ENCODE measurements at places on chromosomes 2 and 18.

GRCh38 chr2:166628478-166629136 lies 134.6 kb upstream of the SCN7A start:
- DNase-seq, result no peak

DNA sequence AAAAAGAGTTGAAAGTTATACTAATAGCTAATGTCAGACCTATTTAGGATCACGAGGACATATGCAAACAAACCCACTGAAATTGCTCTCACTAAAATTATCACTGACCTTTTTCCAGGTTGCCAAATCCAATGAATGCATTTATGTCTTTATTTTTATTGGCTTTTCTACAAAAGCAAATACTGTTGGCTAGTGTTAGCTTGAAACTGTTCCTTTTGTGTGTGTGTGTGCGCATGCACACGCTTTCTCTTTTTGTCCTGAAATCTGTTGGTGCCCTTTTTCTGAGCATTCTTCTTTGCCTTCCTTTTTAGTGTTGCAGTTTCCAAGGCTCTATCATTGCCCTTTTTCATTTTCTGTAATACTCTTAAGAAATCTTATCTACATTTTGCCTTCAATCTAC lies 1269.2 kb downstream of the LRP1B start:
- DNase-seq, result no peak

GRCh38 chr2:56088411-56088810 lies 95.4 kb upstream of the CCDC85A start:
- DNase-seq, result no peak

GRCh38 chr2:201137505-201138400 lies 21.8 kb downstream of the CFLAR start:
- no peak for DNase-seq

- peak; percentile 39 for DNase-seq
Observed at GRCh38 chr18:43271593-43272432, 5.5 kb downstream of the SYT4 start.

DNA sequence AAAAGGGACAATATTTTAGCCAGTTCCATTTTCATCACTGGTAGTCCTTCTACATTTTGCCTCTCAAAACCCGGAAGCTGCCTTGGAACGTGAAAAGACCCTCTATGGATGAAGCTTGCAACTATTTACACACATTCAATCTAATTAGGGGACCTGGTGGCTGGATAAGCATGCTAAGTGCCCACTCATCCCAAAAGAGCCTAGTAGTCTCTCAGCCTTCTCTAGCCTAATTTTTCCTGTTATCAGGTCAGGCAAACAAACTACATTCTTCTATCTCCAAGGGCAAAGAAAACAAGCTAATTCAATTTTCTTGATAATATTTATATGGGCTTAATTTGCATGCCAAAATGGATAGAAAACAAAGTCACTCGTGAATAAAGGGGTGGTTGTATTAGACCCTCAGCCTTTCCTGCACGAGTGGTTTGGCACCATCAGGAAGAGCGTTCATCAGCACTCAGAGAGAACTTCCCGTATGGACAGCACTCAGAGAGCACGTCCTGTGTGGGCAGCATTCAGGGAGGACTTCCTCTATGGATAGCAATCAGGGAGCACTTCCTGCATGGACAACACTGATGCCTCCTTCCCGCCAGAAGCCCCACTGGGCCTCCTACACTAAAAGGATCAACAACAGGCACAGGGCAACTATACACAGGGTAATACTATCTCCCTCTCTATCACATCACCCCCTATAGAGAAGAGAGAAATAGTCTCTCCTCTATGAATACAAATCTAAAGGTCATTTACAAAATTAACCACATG lies 122.2 kb downstream of the RBMS1 start:
- no peak for DNase-seq

DNA sequence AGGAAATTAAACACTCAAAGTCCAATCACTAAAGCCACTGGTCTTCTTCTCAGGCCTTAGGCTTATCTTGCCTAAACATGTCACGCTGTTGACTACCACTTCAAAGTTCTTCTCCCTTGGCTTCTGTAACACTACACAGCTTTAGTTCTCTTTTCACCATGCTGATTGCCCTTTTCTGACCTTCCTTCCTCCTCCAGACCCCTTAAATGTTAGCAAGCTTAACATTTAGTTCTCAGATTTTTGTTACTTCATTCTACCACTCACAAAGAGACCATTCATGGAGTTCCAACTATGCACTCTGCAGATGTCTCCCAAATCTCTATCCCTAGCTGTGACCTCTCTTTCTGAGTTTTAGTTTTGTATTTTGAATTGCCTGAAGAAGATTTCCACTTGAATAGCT lies 64.4 kb downstream of the TTC21B start:
- DNase-seq, result no peak

DNA sequence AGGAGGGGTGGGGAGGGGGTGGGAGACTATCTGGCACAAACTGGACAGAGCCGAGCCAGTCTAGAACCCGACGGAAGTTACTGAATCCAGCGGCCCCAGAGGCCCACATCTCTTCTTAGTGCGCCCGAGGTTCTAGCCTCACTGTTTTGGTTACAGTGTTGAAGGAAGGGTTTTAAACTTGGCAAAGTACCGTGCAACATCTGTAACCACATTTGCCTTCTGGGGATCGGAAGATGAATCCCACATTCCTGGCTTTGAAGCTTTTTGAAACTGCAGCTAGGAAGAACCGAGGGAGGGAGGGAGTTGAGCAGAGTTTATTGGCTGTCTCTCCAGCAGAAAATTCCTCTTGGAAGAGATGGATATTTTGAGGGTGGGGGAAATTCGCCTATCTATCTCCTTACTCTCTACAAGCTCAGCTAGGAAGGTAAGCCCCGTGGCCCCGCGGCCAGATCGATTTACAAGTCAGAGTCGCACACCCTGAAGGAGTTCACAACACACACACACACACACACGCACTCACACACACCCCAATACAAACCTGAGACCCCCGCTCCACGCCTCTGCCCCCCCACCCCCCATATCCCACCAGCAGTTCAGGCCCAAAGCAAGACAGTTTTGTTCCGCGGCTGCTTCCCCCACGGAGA lies 1.0 kb downstream of the ACVR1 start:
- no peak for DNase-seq

- no peak for DNase-seq
Observed at GRCh38 chr2:172288603-172289002, 138.8 kb upstream of the ITGA6 start.

DNA sequence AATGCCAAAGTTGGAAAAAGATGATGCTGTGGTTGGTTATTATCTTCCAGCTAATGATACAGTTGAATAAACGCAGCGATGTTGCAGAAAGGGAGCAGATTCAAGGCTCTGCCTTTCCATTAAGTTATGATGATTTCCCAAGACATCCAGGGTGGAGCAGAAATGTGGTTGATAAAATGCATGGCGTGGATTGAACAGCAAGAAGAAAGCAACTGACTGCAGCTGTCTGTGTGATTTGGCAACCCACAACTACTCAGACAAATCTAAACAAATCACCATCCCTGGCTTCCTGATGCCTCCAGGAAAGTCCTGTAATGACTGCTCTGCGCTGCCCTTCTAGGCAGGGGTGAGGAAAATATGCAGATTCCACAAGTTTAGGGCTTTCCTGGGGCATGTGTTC lies 166.3 kb downstream of the NRP2 start:
- no peak for DNase-seq

- no peak for DNase-seq
Observed at GRCh38 chr2:230457793-230458192, 41.8 kb downstream of the SP100 start.

DNA sequence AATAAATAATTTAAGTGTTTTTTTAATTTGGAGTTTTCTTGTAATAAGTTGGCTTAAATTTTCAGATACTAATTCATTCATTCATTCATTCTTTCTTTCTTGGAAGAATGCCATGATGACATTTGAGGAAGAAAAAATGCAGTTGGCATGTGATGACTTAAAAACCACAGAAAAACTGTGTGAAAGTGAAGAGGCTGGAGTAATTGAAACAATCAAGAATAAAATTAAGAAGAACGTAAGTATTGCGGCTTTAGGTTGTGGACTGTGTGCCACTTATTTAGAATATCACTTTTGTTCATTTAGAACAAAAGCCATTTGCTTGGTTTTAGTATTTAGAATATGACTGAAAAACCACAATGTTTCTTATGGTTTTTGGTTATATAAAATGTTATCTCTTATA lies 51.4 kb downstream of the TTC39C start:
- no peak for DNase-seq

GRCh38 chr2:8209494-8209893 lies 472.4 kb upstream of the ID2 start:
- DNase-seq, result no peak

DNA sequence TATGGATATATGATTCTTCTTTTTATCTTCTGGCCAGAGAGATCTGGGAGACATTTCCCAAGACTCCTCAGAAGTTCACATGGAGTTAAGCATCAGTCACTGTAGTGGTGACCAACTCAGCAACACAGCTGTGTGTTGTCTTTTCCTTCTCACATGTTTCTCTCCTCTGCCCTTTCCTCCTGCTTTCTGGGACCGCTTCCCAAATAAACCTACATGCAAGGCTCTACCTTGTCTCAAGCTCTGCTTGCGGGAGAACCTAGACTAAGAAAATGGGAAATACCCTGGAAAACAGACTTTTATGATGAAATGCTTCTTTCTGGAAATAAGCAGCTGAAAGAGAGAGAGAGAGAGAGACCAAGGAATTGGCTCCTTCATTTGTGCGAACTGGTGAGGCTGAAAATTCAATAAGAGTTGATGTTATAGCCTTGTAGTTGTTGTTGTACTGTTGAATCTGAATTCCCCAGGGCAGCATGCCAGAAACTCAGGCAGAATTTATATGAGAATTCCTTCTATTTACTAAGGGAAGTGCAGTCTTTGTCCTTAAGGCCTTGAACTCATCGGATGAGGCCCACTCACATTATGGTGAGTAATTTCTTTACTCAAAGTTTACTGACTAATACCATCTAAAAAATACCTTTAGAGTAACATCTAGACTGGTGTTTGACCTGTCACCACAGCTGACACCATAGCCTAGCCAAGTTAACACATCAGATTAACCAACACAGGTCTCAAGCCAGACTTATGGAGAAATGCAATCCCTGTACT lies 22.7 kb upstream of the DSC1 start:
- no peak for DNase-seq

GRCh38 chr2:206647985-206648384 lies 5.7 kb downstream of the FAM237A start:
- DNase-seq, result no peak

DNA sequence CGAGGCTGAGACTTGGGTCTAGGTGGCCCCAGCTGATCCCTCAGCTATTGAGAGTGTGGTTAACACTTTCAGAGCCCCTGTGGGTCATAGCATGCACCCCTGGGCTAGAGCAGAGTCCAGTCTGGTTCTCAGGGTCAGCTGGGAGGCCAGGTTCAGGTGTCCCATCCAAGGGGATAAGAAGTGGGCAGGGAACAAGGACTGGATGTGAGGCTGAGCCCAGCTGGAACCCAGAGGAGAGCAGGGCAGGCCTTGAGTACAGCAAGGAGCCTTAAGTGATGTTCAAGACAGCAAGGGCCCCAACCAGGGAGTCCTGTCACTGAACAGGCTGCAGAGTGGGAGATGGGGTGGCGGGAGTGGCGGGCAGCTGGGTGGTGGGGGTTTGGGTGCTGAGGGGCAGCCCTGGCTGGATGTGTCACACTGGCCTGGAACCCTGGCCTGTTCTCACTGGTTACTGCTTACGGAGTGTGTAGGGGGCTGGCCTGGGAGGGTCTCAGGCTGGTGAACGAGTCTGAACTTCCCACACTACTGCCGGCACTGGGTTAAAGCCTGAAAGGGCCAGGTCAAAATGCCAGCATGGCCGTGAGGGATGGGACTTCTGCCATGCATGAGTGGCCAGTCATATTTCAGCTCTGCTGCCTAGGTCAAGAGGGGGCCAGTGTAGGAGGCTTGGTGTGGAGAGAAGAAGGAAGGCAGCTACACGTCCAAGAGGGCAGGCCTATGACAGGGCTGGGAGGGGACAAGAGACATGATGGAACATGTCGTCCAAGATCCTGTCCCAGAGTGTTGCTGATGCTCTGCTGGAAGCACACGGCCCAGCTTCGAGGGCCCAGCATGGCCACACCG lies 13.6 kb downstream of the TMEM185B start:
- no peak for DNase-seq

Measured in hematopoietic multipotent progenitor cell treated with erythropoietin and hydrocortisone succinate and interleukin-3 and kit ligand, for 17 days (in vitro differentiated cells).